ENCODE measurements at places on chromosomes 7 and 10. TPM values are rescaled to one million over a fixed set of nuclear protein-coding genes. Genes with fewer than 3 reads are reported as not detected.

The NYAP1 gene
- 0.38 TPM for total RNA-seq

DNA sequence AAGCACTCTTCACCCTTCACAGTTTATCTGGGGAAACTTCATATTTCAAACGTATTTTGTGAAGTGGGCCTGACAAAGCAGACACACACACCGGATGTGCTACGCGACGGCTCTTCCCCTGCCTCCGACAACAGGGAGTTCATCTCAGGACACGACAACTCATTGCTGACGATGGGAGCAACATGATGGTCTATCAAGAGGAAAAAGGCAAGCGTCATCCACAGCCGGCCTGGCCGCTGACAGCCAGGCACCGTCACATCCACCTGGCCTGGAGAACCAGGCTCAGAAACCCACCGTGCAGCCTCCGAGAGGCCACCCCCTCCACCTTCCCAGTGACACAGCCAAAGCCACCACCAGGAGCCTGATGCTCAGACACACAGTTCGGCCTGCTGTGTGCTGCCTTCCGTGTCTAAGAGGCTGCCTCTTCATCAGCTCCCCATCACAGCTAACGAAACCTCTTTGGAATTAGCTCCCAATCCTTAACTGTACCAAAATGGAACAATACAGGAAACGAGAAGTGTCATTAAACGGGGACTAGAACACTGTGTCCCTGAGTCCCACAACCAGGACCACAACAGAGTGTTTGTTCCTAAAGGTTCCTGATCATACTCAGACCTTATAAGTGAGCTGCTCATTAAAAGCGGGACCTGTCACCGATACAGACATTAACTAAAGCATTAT lies 76.7 kb downstream of the SFMBT2 start:
- H3K4me1 ChIP-seq, result no peaks in the 10 kb centered on the region
- no peak overlapping the region for H3K4me3 ChIP-seq
- H3K36me3 ChIP-seq, result no peaks in the 10 kb centered on the region
- peaks cover 48% of the 10 kb centered on the region for H3K27me3 ChIP-seq

The JCAD gene
- 0.54 TPM for total RNA-seq

GRCh38 chr7:93453262-93453661 lies 121.3 kb downstream of the CALCR start:
- no peak overlapping the region for H3K4me3 ChIP-seq
- no peaks in the 10 kb centered on the region for H3K36me3 ChIP-seq
- DNase-seq, result no peak

Data from Calu3 (cell line).